BJ (cell line): ENCODE measurements at places on chromosomes 11 and 22. TPM values are rescaled to one million over a fixed set of nuclear protein-coding genes. Genes with fewer than 3 reads are reported as not detected.

Gene FIBIN
- polyA plus RNA-seq = 24.7 and 29.0 TPM in 2 replicates

Gene CRYBA4
- polyA plus RNA-seq = not detected in 2 replicates

Gene PLAAT5
- polyA plus RNA-seq = not detected in 2 replicates

Gene SLC22A25
- polyA plus RNA-seq = not detected in 2 replicates

Gene VEGFB
- polyA plus RNA-seq = 10.2 and 13.2 TPM in 2 replicates

Gene AMBRA1
- polyA plus RNA-seq = 9.9 and 12.8 TPM in 2 replicates

Gene OOSP4B
- polyA plus RNA-seq = not detected in 2 replicates
